ENCODE measurements at places on chromosomes 1 and 21.

- no peak for DNase-seq
These were observed 158.5 kb upstream of the FGGY start for GRCh38 chr1:59138402-59138801.

- no peak for DNase-seq
These were observed 13.7 kb upstream of the ADAM30 start for GRCh38 chr1:119909890-119910596.

DNA sequence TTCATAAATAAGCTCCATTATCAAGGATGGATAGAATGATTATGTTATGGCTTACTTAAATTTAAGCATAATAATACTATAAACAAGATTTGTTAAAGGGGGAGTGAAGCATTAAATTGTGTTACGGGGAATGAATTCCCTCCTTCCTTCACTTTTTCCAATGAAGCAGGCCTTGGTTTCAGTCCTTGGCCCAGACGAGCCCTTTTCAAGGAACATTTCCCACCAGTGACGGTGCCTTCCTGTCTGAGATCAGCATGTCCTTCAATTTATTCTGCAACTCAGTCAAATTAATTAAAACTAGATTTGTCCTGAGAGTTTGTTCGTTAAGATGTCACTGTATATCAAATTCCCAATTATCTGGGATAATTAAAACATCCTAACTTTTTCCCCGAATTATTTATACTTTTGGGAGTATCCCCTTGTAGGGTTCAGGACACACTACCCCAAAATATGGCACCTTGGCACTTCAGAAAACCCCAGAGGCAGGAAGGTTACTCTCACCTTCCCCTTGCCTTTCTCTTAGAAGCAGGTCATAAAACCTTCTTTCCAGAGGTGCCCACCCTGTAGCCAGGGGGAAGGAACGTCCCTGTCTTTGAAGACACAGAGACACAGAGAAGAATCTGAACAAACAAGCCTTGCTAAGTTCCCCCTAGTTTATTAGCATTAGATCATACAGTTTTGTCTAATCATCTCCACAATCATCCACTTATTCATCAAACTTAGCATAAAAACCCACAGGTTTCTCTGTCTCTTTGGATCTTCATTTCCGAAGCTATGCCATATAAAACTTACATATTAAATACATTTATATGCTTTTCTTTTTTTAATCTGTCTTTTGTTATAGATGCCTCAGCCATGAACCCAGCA, 86.2 kb upstream of the ARHGAP29 start:
- DNase-seq, result peak; percentile 71

DNA sequence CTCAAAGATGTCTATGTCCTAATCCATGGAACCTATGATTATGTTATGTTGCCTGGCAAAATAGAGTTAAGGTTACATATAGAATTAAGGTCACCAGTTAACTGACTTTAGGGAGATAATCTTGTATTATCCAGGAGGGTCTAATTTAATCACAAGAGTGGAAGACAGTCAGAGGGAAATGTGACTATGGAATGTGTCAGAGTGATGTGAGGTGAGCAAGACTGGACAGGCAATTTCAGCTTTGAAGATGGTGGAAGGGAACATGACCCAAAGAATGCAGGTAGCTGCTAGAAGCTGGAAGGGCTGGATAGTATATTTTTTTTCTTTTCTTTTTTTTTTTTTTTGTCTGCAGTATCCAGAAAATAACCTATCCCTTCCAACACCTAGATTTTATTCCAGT, 241.7 kb upstream of the NEGR1 start:
- no peak for DNase-seq

- no peak for DNase-seq
These were observed 40.2 kb downstream of the PRSS38 start for GRCh38 chr1:227855687-227856086.

DNA sequence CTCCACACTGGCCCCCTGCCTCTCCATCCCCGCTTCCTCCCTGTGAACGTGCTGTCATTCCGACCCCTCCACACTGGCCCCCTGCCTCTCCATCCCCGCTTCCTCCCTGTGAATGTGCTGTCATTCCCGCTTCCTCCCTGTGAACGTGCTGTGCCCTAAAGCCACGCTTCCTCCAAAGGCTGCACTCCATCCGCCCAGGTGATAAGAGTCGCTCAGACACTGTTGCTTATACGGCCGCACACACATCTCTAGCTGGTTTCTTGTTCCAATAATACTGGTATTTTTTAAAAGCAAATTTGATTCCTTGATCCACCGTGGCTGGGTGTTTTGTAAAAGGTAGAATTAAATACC, 39.3 kb upstream of the TSPEAR start:
- DNase-seq, result no peak

GRCh38 chr1:36663772-36664430, 181.2 kb upstream of the CSF3R start:
- DNase-seq, result no peak

GRCh38 chr1:170071378-170071777, 3.1 kb downstream of the KIFAP3 start:
- no peak for DNase-seq

DNA sequence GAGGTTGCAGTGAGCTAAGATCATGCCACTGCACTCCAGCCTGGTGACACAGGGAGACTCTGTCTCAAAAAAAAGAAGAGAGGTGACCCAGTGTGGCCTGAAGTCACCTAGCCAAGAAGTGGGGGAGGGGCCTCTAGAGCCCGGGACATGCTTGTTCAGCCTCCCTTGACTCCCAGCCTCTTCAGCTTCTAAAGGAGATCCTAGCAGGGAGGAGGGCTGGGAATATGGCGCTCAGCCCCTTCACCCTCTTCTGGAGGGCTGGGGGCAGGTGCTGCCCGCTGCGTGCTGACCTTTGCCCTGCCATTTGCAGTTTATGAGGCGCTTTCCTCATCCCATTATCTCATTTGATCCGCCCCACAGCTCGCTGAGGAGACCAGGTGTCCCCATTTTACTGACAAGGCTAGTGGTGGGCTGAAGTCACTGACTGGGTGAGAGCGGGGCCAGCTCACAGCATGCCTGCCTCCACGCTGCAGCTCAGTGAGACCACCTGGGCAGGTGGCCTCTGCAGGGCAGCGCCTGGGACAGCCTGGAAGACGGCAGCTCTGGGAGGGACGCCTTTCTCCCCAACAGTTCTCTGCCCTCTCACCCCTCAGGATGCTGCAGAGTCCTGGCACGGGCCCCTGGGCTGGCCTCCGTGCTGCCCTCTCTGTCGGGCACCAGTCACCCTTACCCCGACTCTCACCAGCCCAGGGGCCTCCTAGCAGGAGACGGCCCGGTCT, 7.5 kb downstream of the ELF3 start:
- DNase-seq, result no peak

- DNase-seq, result no peak
These were observed 102.1 kb downstream of the XCL2 start for GRCh38 chr1:168441745-168442144.

GRCh38 chr1:180103819-180104218, 50.9 kb upstream of the QSOX1 start:
- no peak for DNase-seq

- no peak for DNase-seq
These were observed 33.8 kb downstream of the PHC2 start for GRCh38 chr1:33397125-33397506.

DNA sequence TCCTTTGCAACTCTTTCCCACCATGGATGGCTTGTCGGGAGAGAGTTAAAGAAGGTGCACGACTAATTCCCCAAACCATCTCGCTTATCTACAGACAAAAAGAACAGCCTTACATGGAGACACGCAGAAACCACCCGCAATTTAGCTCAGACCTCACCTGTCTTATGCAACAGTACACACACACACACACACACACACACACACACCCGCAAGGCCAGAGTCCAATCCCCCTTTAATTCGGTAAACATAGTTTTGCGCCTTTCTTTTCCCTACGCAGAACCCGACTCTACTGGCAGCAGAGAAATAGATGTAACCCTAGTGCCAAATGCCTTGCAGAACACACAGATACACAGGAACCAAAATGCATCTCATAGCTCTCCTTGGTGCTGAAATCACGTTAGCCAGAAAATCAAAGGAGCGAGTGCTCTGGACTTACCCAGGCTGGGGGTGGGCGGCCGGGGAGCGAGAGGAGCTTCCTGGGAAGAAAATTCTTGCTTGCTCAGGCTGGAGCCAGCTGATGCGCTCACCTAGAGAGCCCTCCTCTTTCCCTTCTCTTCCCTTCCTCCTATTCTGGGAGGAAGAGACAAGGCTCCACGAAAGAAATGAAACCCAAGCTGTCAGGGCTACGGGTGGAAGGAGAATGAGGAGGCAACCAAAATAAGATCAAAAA, 470 bp downstream of the TNR start:
- DNase-seq, result peak; percentile 42

- DNase-seq, result no peak
These were observed 1.5 kb upstream of the RASSF5 start for GRCh38 chr1:206505702-206506355.

- DNase-seq, result peak; percentile 67
These were observed 34.9 kb upstream of the PPP1R15B start for GRCh38 chr1:204446413-204447111.

DNA sequence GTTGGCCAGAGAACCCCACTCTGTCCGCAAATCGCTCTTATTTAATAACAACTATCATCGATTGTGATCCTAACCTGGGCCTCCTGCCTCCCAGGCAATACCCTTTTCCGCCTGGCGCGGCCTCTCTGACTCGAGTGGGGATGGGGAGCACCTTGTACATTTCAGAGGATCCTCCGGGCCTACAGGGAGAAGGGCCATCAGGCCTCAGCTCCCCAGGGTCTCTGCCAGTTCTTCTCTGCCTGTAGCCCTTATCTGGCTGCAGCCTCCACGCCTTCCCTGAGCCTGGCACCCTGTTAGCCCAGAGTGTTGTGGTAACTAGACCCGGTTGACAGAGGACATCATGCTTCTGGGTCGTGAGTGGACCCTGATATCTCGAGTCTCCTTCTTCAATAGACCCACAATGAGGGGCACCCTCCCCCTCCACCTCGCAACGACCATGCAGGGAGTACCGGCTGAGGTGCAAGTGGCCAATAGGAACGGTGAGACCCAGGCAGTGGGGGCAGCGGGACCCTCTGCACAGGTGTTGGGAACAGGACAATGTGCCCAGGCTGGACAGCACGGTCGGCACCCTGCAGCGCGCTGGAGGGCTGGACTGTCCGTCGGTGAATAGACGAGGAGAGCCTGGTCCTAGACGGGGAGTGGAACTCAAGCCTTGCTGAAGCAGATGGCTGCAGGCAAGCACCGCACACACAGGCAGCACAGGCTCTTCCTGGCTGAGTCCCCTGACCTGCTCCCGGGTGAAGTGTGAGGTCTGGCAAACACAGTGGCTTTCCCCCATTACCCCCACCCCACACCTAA, 7.1 kb upstream of the CRYBG2 start:
- no peak for DNase-seq

DNA sequence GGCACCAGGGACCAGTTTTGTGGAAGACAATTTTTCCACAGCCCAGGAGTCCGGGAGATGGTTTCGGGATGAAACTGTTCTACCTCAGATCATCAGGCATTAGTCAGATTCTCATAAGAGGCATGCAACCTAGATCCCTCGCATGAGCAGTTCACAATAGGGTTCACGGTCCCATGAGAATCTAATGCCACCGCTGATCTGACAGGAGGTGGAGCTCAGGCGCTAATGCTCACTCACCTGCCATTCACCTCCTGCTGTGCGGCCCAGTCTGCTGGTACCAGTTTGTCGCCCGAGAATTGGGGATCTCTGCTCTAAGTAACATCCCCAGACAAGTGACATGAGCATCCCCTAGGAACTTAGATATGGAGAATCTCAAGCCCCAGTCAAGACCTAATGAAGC, 180.7 kb downstream of the COQ8A start:
- no peak for DNase-seq

GRCh38 chr1:25544819-25545218, 1.4 kb downstream of the LDLRAP1 start:
- no peak for DNase-seq

DNA sequence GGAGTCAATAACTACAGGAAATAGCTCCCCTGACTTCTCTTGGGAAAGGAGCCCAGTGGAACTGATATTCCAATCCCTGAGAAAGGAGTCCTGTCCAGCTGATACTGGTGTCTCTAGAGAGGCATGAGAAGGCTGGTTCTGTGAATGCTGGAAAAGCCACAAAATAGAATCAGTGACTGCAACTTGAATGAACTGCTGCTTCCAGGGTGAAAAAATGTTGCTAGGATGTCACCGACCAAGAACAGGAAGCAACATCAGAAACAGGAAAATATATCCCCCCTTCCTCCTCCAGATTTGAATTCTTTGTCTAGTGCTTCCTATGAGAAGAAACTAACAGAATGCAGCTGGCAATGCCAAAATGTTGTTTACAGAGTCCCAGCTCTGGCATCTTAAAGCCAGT, 269.3 kb upstream of the LYPLAL1 start:
- DNase-seq, result peak; percentile 53

- DNase-seq, result no peak
These were observed 41.8 kb upstream of the TTC22 start for GRCh38 chr1:54842963-54843362.

DNA sequence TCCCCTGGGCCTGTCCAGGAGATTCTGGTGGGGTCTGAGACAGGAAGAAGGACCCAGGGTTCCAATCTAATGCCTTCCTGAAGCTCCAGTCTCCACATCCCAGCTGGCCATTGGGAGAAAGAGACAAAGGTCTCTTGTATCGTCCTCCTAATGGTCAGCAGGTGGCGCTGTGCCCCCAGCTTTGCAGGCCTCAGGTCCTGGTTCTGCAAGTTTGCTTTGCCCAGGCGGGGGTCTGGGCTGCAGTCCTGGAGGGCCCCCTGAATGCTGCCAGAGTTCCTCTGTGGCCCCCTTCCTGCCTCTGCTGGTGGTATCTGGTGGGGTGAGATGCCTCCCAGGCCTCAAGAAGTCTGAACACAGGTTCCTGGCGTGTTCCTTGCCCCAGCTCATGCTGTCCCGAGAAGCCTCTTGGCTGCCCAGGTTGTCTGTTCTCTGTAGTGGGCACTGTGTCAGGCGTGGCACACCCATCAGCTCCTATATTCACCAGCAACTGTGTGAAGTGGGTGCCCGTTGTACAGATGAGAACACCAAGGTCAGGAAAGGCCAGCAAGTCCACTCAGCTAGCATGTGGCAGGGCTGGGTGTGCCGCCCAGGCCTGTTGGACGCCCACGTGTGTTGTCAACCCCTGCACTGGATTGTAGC, 33.8 kb upstream of the CSF3R start:
- DNase-seq, result peak; percentile 63

DNA sequence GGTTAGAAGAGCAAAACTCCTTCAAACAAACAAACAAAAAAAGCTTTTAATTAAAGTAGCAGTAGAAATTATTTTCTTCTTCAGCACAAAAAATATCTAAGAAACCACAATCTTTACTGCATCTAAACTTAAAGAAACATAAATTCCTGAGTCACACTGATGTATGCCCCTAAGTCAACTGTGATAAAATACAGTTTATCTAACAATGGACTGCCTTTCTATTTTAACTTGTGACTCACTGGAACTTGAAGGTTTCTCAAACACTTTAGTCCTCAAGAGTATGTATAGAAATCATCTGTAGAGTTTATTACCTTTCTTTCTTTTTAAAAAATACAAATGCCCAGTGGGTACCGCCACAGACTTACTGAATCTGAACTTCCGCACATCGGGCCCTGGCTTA, 86.2 kb downstream of the LBR start:
- DNase-seq, result no peak
